ENCODE measurements at places on chromosomes 2 and 18.

DNA sequence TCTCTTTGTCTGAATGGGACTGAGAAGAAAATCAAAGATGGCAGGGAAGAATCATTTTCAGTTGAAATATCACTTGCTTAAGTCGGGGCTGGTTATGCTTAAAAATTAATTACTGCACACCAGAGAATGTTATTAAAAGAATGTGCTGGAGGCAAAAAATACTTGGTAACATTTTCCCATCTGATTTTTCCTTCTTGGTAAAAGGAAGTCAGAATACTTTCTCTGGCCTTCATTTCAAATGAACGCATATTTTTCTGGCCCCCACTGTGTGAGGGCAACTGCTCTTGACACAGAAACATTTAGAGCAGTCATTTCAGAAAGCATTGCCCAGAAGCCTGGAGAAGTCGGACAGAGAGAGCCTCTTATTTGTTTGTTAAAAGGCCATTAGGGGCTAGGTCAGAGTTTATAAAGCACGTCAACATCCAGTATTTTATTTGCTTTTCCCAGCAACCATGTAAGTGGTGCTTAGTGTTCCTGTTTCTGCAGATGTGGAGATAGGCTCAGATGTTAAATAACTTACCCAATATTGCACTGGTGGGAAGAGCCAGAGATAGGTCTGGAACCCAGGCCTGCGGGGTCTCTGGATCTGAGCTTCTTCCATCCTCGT is 32.9 kb upstream of the LYPD6B start:
- DNase-seq = no peak

- no peak for DNase-seq
Observed at GRCh38 chr2:57891086-57891712, 155.4 kb upstream of the VRK2 start.

GRCh38 chr2:170139276-170139967 is 38.5 kb upstream of the MYO3B start:
- no peak for DNase-seq

GRCh38 chr2:171150694-171151285 is 9.9 kb downstream of the TLK1 start:
- DNase-seq = no peak

- no peak for DNase-seq
Observed at GRCh38 chr2:63059793-63060471, 9.3 kb downstream of the OTX1 start.

GRCh38 chr2:236517251-236518031 is 52.2 kb upstream of the ACKR3 start:
- DNase-seq = no peak

- DNase-seq = no peak
Observed at GRCh38 chr2:31812051-31812798, 198.6 kb downstream of the MEMO1 start.

GRCh38 chr18:58095655-58096054 is 51.6 kb downstream of the NEDD4L start:
- no peak for DNase-seq

DNA sequence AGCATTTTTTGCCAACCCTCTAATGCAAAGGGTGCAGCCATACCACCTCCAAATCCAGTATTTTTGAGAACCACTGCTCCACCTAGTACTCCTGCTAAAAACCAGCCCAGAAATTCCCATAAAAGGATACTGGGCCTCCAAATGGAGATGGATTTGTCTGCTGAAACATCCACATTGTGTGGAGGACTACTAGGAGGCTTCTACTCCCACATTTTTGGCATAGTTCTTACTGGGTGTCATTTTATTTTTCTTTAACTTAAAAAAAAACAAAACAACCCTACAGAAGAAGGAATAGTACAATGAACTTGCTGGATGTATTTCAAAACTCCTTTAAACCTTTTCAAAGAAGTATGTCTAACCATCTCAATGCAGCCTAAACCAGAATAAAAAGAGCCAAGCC is 219.2 kb downstream of the SRBD1 start:
- no peak for DNase-seq

- DNase-seq = no peak
Observed at GRCh38 chr2:106736221-106736620, 149.7 kb downstream of the ST6GAL2 start.

DNA sequence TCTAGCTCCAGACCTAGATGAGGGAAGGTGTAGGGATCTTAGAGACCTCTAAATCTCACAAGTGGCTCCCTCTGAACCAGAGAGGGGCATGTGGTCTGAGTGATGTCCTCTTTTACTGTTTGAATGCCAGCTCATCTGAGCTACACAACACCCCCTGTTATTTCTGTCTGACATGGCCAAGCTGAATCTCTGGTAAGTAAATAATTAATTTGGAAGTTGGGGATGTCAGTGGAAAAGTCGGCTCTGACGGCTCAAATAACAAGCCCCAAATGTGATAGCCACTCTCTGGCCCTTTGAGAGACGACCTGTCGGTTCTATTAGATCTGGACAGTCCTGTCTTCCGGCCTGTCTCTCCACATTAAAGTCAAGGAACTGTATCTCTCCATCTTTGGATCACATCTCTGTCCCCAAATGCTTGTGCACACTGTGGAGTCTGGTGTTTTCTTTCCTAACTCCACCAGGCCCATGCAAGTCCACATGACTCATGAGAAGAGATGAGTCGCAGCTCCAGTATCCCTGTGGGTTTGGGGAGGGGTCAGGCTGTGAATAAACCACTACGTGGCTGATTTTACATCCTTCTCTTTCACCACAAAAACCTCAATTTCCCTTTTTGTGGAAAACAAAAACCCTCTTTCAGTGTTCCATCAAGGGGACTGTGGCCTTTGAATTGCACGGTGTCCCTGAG is 52.5 kb downstream of the SETBP1 start:
- no peak for DNase-seq
